ENCODE measurements at places on chromosomes 1 and 21.
A peak's percentile ranks its signal among the peaks of the same experiment; 100 is the strongest.

GRCh38 chr21:45831991-45832740 is 149.4 kb upstream of the COL6A1 start:
- DNase-seq: no peak

DNA sequence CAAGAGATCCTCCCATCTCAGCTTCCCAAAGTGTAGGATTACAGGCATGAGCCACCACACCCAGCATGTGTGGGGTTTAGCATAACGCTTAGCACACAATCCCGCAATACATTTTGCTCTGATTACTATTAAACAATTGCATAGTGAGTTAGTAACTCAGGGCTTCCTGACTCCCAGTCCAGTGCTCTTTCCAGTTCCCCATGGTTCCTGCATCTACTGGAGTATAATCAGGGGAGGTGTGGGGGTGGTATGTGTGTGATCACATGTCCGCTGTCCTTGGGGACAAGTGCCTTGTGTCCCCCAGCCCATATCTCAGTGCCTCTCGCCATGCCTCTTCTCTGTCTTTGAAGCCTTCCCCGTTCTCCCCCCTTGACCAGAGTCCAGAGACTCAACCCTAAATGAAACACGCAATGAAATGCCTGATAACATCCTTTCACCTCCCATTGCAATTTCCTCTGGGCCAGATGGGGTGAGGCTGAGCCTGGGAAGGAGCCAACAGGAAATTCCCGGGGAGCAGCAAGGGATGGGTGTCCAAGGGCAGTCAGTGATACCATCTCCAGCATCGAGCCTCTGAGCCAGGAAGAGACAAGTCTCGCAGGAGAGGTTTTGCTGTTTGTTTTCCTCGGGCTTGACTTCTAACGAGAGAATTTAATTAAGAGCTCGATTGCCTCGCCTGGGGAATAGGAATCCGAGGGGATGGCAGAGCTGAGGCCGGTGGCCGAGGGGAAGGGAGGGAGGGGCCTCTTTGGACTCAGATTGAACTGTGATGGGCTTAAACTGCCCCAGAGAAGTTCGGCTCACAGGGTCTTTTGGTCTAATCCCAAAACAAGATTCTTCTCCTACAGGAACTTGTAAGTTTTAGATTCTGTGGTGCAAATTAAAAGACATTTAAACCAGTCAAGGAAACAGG is 7.7 kb upstream of the HTR1D start:
- DNase-seq: peak; percentile 39

- DNase-seq: peak; percentile 78
Measured at GRCh38 chr1:235917267-235917811, 50.6 kb upstream of the LYST start.

DNA sequence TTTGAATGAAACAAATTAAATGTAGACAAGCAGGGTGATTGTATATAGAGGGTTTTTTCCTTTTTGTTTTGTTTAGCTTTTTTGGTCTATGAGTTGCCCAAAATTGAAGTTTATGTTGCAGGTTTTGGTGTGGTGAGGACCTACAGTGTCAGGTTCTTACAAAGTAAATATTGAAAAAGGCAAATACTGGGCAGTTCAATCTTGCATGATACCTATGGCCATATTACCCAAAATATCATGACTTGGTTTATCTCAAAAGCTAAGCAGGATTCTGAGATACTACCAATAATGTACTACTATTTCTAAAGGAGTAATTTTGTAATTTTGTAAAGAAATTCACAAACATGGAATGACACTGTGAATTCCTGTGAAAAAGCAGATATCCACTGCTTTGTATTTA is 1.8 kb downstream of the DNAJB4 start:
- no peak for DNase-seq

- no peak for DNase-seq
Measured at GRCh38 chr21:25425156-25425555, 182.1 kb downstream of the MRPL39 start.

GRCh38 chr1:182601416-182601786 is 2.8 kb downstream of the RGS16 start:
- no peak for DNase-seq

GRCh38 chr1:183548116-183548515 is 42.1 kb downstream of the NCF2 start:
- DNase-seq: no peak

- no peak for DNase-seq
Measured at GRCh38 chr1:44648529-44649250, 25.6 kb downstream of the TMEM53 start.

GRCh38 chr21:18468790-18469189 is 65.2 kb upstream of the TMPRSS15 start:
- DNase-seq: no peak

DNA sequence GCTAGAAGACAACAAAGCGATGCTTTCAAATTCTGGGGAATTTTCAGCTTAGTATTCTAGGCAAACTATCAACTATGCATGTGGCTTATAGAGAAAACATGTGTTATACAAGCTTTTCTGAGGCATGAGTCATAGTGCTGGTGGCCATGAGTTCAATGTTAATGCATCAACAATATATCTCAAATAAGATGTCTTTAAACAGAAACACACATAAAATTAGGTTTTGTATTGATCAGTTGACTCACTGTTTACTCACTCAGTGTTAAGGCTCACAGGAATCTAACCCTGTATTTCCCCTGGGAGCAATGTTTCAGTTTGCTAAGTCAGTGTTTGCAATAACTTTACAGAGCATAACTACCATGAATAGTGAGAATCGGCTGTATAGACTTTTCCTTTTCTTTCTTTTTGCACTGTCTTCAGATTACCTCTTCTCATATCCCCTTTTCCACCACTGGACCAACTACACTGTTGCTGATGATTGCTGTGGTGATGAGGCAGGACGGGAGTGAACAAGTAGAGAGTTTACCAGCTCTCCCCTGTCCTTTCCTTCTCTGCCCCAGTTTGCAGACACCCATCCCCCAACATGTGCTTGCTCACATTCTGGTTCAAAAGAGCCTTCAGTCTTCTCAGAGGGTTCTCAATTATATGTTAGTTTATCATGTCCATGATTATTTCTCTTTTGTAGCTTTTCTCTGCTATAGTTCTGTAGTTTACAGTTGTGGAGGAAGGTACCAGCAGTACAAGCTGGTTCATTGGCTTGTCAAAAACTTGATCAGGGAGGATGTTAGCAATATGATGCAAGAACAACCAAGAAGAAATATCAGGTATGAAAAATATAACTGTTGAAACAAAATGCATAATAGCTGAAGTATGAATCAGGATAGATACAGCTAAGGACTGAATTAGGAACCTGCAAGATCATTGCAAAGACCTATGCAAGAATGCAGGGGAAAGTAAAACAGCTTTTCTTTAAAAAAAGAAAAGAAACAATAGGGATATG is 23.9 kb downstream of the CD2 start:
- no peak for DNase-seq

GRCh38 chr21:29825936-29826335 is 113.9 kb downstream of the GRIK1 start:
- no peak for DNase-seq

- DNase-seq: peak; percentile 58
Measured at GRCh38 chr1:94025383-94026340, 95.3 kb downstream of the ABCA4 start.

- DNase-seq: no peak
Measured at GRCh38 chr1:228837032-228837431, 101.8 kb downstream of the RHOU start.

DNA sequence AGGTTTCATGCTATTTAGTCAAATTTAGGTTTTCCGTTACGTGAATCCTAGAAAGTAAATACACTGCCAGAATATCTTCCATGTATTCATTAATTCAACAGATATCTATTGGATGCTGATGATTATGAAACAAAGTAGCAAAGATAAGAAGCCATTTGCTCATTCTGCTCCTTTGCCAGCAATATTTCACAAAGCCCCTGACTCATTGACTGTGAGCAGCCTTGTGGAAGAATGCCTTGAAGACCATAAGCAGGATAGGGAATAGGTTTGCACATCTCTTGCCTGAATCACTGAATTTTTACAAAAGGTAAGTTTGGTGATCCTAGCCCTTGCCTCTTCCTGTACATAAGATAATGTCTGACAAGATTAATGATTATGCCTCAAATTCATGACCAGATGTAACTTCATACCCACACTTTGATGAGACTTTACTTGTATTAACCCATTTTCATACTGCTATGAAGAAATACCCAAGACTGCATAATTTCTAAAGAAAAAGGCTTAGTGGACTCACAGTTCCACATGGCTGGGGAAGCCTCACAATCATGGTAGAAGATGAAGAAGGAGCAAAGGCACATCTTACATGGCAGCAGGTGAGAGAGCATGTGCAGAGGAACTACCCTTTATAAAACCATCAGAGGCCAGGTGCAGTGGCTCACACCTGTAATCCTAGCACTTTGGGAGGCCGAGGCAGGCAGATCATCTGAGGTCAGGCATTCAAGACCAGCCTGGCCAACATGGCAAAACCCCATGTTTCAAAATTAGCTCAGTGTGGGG is 1.6 kb upstream of the PIGK start:
- no peak for DNase-seq

- DNase-seq: no peak
Measured at GRCh38 chr1:117942293-117942692, 12.8 kb downstream of the WDR3 start.

- DNase-seq: no peak
Measured at GRCh38 chr1:10877894-10878293, 81.4 kb upstream of the CASZ1 start.
